ENCODE measurements at places on chromosomes 2 and 18.

- DNase-seq: no peak
These were observed 16.7 kb downstream of the ANKRD12 start for GRCh38 chr18:9153256-9153655.

- DNase-seq: peak; percentile 8
These were observed 536 bp downstream of the PDE1A start for GRCh38 chr2:182426082-182426917.

- DNase-seq: peak; percentile 57
These were observed at the start of gene AKAIN1 for GRCh38 chr18:5197032-5197434. Gene AKAIN1 (minus strand): TSS chr18:5197257. CDS start chr18:5197053, 204 bp downstream.

GRCh38 chr18:23573626-23574431 is 12.5 kb downstream of the NPC1 start:
- no peak for DNase-seq

- no peak for DNase-seq
These were observed 38.2 kb upstream of the PPM1B start for GRCh38 chr2:44130441-44130840.

DNA sequence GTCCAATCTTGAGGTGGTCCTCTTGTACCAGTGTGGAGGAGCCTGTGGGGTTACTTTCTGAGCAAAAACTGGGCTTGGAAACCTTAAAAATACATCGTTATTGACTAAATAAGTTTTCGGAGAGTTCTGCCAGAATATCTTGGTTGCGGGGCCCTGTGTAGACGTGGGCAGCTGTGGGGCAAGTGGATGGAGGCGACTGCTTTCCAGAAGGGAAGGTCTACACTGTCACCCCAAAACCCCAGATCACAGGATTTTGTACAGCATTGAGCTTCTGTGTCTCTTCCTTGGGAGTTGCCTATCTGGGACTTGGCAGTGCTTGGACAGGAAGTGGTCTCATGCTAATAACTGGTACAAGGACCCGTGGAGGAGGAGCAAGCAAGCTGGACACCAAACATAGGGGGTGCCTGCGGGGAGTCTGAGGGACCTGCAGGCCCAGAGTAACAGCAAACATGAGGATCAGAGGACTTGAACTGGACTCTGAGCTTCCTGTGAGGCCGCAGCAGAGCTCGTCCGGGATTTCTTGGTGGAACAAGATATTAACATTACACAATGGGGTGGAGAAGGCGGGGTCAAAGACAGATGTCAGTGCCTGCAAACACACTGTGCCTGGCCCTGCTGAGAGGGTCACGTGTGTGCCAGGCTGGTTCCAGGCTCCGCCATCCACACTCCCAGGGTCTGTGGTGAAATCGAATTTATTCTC is 48.0 kb upstream of the CTLA4 start:
- DNase-seq: no peak

- DNase-seq: no peak
These were observed 1.6 kb downstream of the PPP3R1 start for GRCh38 chr2:68250652-68251186.

All from HEK293T (cell line).